Mesenteric fat pad (tissue), 1 donor: ENCODE measurements at places on chromosomes 4 and X. TPM values are rescaled to one million over a fixed set of nuclear protein-coding genes. Genes with fewer than 3 reads are reported as not detected.

Gene SNCA
- total RNA-seq: 13.4 TPM

GRCh38 chrX:129957241-129958082 is 25.0 kb upstream of the BCORL1 start:
- DNase-seq: no peak

DNA sequence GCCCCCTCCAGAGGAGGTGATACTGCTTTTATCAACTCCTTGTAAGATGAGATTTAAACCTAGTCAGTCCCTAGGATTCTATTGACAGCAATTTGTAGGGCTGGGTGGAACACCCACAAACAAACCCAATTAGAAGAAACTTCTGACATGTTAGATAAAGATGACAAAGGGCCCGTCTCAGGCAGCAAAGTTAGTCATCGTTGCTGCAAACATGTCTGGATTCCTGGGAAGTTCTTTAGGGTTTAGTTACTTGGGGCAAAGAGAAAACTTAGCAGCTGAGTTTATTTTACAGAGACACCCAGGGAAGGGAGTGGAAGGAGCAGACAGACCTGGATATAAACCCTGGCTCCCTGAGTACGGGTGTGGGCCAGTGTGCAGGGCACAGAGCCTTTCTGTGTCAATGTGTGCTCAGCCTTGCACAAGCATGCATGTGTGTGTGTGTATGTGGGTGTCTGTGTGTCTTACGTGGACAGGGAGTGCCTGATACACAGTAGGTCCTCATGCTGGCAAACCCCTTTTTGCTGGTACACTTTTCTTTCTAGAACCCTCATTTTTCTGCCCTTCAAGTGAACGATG is 130.0 kb upstream of the STX18 start:
- no peak for DNase-seq

DNA sequence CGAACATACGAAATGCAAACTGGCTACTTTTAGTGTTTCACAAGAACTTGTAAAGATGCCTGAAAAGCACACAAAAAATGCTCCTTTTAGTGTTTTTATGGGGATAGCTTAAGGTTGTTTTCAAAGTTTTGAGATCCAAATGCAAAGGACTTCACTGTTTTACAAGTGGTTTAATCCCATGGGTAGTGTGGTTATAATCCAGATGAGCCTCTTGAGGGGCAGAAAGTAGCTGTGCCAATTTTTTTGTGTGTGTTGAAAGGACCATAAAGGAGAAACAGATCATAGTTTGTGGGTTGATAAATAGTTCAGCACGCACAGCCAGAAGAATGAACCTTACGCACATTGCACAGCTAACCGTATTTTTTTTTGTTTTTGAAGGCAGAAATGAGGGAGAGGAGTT is 126.9 kb upstream of the GIMD1 start:
- no peak for DNase-seq
